ENCODE measurements at places on chromosomes 2 and 18. TPM values are rescaled to one million over a fixed set of nuclear protein-coding genes. Genes with fewer than 3 reads are reported as not detected.

DNA sequence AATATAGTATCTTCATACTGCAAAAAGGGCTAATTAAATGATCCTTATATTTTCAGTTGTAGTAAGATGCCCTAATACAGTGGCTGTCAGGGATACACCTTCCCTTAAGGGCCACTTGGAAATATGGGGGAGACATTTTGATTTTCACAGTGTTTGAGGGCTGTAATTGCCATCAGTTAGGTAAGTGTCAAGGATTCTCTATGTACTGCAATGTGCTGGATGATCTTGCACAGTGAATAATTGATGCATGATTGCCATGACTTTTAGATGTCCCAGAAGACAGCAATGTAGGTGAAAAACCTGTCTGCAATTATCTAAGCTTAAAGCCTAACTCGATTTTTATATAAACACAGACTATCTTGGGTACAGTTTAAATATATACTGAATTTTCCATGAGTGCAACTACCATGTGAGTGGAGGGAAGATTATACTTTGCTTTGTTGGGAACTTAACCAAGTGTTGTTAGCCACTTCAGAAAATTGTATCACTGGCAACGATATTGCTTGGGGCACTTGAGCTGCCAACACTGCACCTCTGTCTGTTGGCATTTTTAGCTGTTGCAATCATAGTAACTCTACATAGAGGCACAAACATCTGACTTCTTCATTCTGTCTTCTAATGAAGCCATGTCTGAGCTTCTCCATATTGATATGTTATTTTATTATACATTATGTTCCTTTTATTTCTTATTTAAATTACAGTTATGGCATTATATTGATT, 45.2 kb downstream of the MAIP1 start:
- no peak for DNase-seq

DNA sequence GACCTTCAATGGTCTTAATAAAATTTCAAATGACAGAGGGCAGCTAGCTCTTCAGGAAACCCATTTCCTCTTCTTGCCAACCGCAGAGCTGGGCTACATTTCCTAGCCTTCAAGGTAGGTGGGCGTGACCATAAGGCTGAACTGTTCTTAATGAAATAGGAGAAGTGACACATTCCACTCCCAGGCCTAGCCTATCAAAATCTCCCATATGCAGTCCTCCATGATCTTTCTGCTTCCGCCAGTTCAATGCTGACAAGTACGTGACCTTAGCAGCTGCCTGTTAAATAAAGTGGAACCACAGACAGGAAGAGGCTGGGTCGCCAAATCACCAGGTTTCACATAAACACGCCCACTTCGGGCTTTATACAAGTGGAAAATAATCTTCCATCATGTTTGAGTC, 13.2 kb downstream of the SERPINE2 start:
- DNase-seq = no peak

- DNase-seq = no peak
Observed at GRCh38 chr2:217774232-217774631, 228.6 kb downstream of the TNS1 start.

- DNase-seq = no peak
Observed at GRCh38 chr2:80591233-80591632, 286.7 kb upstream of the LRRTM1 start.

- no peak for DNase-seq
Observed at GRCh38 chr2:10385501-10385900, 62.6 kb downstream of the ODC1 start.

DNA sequence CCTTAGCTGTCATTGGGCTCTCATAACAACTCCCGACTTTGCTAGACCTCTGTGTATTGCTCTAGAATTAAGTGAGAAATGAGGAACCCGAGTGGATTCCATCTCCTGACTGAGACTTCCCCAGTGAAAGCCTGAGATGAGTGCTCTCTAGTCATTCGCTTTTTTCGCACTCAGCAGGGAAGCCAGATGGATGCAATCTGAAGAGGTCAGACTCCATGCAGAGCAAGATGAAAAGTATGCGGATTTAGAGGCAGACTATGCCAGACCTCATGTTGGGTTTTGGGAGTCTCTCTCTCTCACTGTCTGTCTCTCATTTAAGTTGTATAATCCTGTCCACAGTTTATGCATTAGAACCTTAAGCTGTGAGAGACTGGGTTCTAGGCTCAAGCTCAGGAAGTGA, 88.6 kb downstream of the SLC5A7 start:
- no peak for DNase-seq

DNA sequence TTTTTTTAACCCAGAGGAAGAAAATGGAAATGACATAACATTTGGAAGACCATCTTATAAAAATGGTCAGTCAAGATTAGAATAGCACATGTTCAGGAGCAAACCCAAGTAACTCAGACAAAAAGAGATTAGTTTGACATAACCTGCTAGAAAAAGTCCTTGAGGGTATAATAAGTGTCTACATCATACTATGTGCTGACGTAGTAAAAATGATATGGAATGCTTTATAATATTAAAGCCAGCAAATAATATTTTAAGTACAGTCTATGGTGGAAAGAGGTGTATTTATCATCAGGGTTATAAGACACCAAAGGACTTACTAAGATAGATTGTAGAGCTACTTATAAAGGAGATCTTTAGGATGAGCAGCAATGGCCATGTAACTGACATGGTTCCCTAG, 169.0 kb downstream of the LTBP1 start:
- DNase-seq = no peak

DNA sequence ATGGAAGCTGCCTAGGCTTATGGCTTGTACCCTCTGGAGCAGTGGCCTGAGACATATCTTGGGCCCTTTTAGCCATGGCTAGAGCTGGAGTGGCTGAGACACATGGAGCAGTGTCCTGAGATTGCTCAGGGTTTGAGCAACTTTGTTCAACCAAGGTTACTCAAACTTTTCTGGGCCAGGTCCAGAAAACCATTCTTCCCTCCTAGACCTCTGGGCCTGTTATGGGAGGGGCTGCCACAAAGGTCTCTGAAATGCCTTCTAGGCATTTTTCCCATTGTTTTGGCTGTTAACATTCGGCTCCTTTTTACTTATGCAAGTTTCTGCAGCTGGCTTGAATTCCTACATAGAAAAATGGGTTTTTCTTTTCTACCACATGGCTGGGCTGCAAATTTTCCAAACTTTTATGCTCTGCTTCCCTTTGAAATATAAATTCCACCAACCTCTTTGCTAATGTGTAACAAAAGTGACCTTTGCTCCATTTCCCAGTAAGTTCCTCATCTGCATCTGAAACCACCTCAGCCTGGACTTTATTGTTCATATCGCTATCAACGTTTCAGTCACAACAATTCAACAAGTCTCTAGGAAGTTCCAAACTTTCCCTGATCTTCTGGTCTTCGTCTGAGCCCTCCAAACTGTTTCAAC, 84.9 kb upstream of the MAP4K3 start:
- no peak for DNase-seq

DNA sequence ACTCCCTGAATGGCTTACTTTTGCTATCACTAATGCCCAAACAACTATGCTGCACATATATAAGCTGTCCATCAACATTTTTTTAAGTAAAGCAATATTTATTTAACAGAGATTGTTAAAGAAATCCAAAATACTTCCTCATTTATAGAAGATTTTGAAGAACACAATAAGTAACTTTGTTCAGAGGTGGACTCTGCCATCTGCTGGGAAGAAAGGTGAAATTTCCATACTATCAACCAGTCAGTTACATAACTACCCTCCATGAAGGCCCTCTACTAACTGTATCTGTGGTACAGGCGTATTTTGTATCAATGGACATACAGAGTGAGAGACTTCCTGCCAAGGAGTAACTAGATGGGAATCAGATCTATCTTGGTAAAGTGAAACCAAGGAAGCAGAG, 106.0 kb downstream of the DTNB start:
- no peak for DNase-seq

DNA sequence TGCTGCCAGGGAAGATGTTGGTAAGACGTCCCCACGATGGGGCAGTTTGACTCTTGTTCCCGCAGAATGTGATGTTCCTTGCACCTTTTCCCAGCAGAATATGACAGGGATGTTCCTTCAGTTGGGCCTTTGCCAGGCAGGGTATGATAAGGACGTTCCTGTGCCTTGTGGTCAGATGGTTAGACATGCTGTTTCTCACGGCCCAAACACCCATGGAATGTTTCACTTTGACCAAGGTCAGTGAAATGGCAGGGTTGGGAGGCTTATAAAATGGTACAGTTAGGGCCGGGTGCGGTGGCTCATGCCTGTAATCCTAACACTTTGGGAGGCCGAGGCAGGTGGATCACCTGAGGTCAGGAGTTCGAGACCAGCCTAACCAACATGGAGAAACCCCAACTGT, 40.3 kb upstream of the YPEL5 start:
- no peak for DNase-seq

GRCh38 chr2:75007061-75007460, 48.6 kb downstream of the POLE4 start:
- DNase-seq = no peak

Gene PTPRN
- 32.6 TPM for total RNA-seq

Gene MEP1B
- total RNA-seq = 0.78 TPM

Gene NEB
- 3.0 TPM for total RNA-seq

Data from occipital lobe (tissue), 3 donors.